Left ventricle myocardium inferior (tissue), 1 donor: ENCODE measurements at places on chromosomes 1 and 21.

GRCh38 chr21:34927992-34928391, 121.1 kb downstream of the RUNX1 start:
- no peak for DNase-seq

DNA sequence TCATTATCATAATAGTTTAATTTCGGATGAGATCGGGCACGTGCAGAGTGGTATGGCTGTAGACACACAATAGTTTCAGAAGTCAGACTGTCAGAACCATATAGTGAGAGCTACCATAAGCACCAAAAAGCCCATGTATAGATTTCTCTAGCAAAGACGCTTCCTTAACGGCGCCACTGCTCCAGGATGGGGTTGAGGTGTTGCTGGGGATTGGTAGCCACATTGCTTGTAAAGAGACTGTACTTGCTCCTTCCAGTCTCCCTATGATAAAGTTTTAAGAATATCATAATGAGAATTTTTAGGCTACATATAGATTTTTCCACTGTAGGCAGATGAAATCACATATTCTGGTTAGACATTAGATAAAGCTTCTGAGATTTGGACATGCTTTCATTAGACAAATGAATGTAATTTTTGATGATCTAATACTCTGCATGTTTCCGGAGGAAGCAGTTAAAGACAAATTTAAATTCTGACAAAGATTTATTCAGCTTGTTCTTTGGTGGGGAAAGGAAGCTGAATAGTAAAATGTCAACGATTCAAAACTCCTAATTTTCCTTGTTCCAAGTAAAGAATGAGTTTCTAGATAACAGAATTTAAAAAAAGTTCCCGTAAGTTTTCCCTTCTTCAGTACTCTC, 77.7 kb downstream of the MAP3K7CL start:
- DNase-seq = no peak

DNA sequence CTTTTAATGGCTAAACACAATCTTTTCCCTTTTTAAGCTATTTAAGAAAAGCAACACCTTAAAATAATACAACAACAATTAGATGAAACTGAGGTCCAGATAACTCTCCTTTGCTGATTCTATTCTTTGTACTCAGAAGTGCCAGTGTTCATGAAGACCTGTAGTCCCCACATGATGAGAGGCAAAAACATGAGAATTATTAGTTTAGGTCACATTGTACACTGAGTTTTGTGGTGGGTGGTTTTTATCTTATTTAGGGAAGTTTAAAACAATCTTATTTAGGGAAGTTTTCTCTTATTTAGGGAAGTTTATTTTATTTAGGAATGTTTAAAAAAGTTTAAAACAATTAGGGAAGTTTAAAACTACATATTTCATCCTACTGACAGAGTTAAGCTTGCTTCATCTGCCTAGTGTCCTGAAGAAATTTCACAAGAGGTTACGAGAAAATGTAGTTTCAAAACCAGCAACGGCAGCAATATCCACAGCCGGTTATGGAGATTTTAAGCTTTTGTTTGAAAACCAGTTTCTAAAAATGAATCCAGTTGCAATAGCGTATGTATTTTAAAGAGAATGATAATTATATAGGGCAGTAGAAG, 7.8 kb upstream of the OR14I1 start:
- no peak for DNase-seq

- no peak for DNase-seq
Measured at GRCh38 chr21:21851657-21852056, 853.4 kb downstream of the NCAM2 start.

DNA sequence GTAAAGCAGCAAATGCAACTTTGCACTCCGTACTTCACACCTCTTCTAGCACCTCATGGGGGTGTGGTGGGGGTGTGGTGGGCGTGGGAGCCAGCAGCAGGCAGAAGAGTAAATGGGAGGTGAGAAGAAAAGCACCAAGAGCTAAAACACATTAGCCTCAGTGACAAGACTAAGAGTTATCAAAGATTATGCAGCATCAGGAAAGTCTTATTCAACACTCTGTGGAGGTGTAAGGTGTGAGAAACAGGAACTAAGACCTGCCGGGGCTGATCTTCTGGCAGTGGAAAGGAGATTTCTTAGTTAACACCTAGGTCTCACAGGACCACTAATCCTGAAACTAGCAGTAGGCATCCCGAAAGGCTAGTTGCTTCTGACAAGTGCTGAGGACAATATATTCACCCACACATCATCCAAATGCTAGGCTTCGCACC, 9.9 kb downstream of the TGFBR3 start:
- DNase-seq = no peak

DNA sequence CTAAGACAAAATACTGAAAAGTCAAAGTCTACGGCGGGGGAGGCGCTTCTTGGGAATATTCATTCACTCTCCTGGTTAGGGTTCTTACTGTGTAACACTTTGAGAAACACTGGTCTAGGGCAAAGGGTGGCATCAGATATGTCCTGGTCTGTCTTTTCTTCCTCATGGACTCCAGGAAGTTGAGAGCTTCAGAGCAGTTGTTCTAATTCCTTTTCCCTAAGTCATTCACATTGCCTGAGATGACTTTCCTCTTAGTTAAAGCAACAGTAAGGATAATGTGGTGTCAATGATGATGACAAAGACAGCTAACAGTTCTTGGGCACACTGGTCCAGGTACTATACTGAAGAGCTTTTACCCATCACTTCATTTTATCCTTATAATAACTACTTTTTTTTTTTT, 27.0 kb downstream of the FGGY start:
- DNase-seq = no peak

DNA sequence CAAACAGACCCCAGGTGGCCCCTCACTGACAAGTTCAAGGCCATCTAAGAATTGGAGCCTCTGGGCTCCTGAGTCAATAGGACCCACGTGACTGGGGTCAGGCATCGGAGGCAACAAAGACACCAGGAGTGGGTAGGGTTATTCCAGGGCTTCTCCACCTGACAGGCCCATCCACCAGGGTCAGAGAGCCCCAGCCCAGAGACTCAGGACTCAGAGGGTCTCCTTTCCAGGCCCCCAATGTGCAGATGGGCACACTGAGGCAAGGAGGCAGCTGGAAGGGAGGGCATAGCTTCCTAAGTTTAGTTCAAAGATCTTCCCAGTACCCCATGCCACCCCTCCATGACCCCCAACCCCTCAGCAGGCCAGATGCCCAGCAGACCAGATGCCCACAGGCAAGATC, 388.6 kb downstream of the MATN1 start:
- no peak for DNase-seq

DNA sequence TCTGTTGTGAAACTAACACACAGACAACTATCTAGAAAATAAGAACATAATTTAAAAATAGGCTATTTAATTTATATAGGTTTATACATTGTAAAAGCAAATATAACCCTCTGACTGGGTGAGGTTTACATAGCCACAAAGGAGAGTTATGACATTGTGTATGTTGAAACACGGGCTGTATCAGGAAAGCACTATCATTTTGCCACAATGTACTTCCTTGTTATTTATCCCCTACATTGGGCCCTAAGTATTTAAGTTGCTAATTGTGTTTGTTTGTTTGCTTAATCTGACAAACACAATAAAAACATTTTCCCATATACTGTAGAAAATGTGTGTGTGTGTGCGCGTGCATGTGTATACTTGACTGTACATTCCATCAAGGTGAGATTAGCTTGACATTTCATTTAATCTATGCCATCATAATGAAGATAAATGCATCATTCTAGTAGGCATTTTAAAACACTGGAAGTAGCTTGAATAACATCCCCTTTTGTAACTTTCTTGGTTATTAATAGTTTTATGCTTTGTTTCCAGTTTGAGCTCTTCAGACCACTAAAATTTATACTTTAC, 72.1 kb downstream of the RGS13 start:
- DNase-seq = no peak

GRCh38 chr1:227924833-227925574, 22.7 kb downstream of the WNT9A start:
- no peak for DNase-seq

- DNase-seq = peak; percentile 72
Measured at GRCh38 chr1:207069858-207070506, 16.9 kb downstream of the PFKFB2 start.

- DNase-seq = no peak
Measured at GRCh38 chr1:24793447-24794129, 48.3 kb downstream of the CLIC4 start.

GRCh38 chr1:17293681-17294425, 14.1 kb upstream of the PADI4 start:
- no peak for DNase-seq

GRCh38 chr1:36864182-36864822, 170.0 kb downstream of the GRIK3 start:
- no peak for DNase-seq

DNA sequence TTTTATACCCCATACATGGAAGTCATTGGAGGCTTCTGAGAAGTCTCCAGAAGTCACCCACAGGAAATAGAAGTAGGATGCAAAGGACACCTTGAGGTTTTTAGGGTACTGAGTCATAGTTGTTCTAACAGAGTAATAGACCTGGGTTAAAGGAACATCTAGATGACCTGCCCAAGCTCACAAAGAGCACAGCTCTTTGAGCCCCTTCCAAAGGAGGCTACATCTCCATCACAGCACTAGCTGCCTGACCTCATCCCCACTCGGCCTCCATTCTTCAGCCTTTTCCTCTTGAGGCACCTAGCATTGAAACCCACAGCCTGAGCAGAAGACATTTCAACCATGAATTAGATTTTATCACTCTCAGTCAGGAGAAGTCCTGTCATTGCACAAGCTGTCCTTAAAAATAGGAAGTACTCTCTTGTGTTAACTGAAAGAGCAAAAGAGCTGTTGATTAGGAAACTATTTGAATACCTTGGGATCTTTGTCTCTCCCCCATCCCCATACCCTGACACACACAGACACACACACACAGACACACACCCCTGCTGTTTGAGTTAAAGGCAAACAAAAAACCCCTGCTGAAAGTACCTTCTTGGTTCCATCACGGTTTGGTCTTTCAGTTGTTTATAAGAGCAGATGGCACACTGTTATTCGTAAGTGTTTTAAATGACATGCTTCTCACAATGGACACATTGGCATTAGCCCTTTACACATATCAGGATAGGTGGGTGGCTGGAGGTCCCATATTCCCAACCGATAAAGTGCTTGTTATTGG, 22.2 kb downstream of the MKNK1 start:
- DNase-seq = no peak

- no peak for DNase-seq
Measured at GRCh38 chr1:236978740-236979139, 25.5 kb downstream of the MT1HL1 start.

GRCh38 chr1:235976490-235976889, 88.4 kb downstream of the NID1 start:
- DNase-seq = no peak

- DNase-seq = peak; percentile 68
Measured at GRCh38 chr21:33058527-33058926, 11.4 kb upstream of the OLIG1 start.

- DNase-seq = peak; percentile 27
Measured at GRCh38 chr1:218459450-218459849, 114.3 kb downstream of the TGFB2 start.

GRCh38 chr1:103333141-103333540, 192.4 kb upstream of the RNPC3 start:
- DNase-seq = no peak

DNA sequence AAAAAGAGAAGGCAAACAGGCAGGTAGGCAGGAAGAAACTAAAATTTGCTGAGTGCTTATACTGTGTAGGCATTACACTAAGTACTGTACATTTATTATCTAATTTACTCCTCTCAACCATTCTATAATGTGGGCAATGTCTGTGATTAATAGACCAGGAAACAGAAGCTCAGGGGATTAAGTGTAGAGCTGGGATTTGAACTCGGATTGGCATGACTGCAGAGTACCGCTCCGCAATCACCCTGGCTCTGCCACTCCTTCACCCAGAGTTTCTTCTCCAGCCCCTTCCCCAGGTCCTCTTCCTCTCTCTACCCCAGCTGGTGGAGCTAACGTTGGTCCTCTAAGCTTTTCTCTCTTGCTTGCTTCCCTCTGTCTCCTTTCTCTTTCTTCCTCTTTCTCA, 11.5 kb upstream of the S100A2 start:
- no peak for DNase-seq
